T-helper 9 cell (primary cell): ENCODE measurements at places on chromosomes 12 and 14.
A peak's percentile ranks its signal among the peaks of the same experiment; 100 is the strongest.

- DNase-seq, result no peak
These were observed 245.0 kb upstream of the PWP1 start for GRCh38 chr12:107440606-107441005.

DNA sequence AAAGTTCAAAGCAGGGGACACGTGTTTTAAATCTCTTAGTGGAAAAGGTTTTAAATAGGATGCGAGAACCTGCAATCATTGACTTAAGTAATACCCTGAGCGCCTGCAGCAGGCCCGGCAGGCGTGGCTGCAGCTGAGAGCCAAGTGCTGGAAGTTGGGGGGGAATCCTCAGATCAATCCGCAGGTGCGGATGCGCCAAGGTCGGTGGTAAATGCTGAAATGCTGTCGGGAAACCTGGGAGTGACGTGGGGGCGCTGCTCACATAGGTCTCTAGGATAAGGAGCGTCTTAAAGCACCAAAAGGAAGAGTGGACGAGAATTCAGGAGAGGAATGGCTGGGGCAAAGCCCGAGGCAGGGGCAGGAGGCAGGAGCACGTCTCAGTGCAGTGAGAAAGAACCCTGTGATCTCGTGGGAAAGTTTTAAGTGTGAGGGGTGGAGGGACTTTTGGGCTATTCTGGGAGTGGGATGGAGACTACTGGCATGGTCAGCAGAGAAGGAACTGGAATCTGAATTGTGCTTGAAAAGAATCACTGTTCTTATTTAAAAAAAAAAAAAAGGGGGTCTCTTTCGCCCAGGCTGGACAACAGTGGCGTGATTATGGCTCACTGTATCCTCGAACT, 883 bp upstream of the CDCA4 start:
- peak; percentile 23 for DNase-seq

GRCh38 chr14:62123961-62124360, 361.7 kb downstream of the SNAPC1 start:
- no peak for DNase-seq

DNA sequence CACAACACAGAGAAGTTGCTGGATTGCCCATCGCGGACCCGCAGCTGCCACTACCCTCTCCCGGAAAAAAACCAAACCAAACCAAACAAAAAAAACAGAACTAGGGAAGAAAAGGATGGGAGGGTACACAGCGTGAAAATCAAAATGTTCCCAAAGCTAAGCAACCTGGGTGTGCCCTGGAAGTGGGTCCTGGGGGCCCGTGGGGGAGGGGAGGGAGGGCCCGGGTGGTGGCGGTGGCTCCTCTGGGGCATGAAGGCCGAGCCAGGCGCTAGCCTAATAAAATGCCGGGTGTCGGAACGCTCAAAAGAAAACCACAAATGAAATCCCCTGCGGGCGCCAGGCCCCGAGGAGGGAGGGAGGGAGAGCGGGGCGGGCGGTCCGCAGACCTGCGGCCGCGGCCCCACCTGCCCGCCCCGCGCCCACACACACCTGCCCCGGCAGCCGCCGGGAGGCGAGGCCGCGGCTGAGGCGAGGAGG, 787 bp downstream of the HECTD4 start:
- DNase-seq, result peak; percentile 21

DNA sequence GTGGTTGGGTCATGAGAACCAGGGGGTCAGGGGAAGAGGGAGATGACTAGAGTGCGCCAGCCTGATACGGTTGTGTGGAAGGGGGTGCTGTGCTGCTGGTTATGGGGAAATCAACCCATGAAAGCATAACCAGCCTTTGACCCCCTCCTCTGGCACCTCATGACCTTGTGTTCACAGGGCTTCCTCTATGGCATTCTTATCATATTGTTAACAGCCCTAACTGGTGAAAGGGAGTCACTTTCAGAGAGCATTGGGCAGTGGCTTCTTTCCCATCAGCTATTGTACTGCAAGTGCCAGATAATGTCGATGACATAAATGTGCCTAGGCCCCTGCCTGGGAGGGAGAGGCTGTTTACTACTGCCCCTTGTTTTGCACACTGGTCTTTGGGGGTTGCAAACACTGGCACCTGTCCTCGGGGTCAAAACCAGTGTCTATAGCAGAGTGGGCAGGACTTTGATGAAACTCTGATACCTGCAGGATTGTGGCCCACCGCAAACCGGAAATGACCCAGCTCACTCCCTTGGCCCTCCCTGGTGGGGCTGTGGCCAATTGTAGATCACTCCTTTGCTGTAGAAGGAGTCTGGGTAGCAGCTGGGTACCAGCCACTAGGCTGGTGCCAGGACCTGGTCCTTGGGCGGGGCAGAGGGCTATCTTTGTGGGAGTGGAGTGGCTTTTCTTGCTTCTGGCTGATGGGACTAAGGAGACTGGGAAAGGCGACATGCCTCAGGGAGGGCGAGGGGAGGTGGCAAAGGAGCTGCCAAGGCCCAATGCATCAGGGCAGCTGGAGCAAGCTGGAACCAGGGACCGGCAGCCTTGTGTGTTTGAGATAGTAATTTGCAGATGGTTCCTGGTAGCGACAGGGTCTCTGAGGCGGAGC, 634 bp upstream of the TMEM63C start:
- DNase-seq, result no peak

DNA sequence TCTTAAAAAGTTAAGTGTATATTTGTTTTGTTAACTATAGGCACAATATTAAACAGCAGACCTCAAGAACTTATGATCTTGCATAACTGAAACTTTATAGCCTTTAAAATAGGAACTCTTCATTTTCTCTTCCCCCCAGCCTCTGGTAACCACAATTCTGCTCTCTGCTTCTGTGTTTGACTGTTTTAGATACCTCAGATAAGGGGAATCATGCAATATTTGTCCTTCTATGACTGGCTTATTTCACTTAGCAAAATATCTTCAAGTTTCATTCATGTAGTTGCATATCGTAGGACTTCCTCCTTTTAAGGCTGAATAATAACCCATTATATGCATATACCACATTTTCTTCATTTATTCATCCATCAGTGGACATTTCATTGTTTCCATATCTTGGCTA, 131.3 kb downstream of the PTPRO start:
- no peak for DNase-seq

DNA sequence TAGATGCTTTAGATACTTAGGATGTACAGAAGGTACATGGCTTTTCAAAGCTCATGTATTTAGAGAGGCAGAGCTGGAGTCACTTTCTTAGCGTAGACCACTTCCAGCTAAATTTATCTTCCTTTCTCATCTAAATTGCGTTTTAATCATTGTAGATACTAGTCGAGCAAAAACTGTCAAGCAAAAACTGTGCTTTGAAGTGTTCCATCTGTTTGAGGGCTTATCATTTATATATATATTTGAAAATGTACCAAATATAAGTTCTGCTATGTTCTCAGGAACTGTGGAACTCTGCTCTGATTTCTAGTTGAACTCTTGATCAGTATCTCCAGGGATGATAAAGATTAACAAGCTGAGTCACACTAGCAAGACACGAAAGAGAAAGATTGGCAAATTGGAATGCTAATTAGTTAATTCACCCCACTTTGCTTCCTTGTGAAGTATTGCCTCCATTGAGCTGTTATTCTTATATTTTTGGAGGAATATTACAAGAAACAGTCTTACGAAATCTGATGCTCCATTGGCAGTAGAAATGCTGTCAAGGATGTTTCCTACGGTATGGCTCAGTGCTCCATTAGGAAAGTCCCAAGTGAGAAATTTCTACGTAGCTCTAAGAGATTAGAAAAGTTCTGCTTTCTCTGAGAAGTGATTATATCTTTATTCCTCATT, 310.7 kb downstream of the AEBP2 start:
- no peak for DNase-seq

- no peak for DNase-seq
These were observed 64.4 kb upstream of the FUT8 start for GRCh38 chr14:65348137-65348536.

- no peak for DNase-seq
These were observed 114.3 kb downstream of the SLC15A5 start for GRCh38 chr12:16163146-16163545.

DNA sequence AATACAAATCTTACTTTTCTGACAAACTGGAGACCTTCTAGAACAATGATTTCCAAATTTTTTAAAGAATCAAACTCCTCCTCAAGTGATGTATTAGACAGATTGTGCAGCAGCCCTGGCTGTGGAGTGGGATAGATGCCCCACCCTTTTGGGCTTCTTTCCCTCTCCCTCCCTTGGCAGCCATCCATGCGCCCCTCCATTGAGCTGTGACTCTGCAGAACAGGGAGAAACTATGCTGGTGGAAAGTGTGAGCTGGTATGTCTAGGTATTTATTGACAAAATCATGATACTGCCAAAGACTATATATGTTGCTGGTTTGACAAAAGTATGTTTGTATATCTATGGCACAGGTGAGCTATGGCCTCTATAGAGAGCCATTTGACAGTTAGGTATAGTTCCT, 138.5 kb downstream of the KTN1 start:
- DNase-seq, result no peak

DNA sequence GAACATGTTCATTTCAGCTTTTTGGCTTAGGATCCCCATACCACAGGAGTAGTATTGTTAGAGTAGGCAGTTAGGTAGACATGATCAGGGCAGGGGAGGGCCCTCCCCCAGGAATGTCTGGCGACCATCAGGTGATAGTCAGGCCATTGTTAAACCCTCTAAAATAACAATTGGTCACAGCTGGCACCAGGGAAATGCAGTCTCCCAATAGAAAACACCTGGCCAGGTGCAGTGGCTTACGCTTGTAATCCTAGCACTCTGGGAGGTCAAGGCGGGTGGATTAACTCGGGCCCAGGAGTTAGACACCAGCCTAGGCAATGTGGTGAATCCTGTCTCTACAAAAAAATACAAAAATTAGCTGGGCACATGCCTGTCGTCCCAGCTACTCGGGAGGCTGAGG, 187.1 kb downstream of the MON2 start:
- no peak for DNase-seq

DNA sequence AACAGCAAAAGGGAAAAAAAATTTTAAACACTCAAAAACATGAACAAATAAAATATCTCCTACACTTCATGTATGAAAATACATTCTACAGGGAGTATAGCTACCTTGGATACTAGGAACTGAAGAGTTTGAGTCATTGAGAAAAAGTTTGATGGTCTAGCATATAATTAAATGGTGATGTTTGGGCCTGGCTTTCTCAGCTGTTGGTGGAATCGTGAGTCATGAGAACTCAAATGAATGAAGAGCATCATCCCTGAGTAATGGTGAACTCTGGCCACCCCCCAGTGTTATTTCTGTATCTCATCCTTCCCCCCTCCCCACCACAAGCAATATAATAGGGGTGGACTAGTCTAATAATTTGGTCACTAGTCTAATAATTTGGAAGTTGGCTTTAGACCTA, 6.7 kb upstream of the SLC6A15 start:
- DNase-seq, result no peak

DNA sequence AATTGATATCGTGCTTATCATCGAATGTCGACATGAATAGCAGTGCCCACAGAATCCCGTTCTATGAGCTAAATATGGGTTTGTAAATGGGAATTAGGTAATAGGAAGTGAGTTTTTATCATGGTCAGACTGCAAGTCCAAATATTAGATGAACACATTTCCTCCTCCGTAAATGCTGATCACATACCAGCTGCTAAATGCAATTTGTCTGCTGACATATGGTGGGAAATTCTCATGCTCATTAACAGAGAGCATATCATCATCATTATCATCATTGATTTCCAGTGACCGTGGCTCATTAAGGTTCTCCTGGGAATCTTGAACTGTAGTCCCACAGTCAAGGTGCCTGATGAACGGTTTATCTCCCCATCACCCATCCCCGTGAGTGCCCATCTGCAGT, 998.8 kb upstream of the TMEM132C start:
- DNase-seq, result no peak

DNA sequence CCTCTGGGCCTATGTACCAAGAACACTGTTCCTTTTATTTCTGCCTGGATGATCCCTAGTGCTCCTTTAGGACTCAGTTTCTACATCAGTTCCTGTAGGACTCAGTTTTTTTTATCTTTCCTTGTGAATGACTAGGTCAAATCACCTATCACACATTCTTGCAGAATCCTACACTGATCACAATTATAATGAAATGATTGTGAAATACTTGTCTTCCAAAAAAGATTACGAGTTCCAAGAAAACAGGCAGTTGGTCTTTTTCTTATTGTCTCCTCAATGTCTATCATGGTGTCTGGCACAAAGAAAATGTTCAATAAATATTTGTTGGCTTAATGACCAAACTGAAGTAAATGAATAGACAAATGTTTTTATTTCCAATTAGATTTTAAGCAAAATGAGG, 95.5 kb upstream of the GARIN6 start:
- DNase-seq, result no peak

GRCh38 chr12:78249578-78249977, 418.9 kb downstream of the NAV3 start:
- no peak for DNase-seq
